Stimulated activated CD8-positive, alpha-beta memory T cell treated with anti-CD3 and anti-CD28 coated beads, Interleukin-15, amount 100 ng/mL, for 4 hours (primary cell): ENCODE measurements at places on chromosomes 11 and 22.

DNA sequence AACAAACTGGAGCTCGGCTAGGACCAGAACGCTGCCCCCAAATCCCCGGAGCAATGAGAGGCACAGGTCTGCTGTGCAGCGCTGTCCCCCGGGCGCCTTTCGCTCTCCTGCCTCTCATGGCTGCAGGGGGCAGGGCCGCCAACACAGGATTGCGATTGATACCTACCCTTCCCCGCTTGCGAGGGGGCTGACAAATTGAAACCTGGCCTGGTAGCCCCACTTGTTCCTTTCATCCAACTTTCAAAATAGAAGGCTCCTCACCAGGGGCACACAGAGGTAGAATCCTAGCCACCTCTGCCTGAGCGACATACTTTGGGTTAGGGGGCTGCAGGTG, 642 bp upstream of the CASTOR1 start:
- no peak for DNase-seq

- no peak for DNase-seq
Observed at GRCh38 chr22:37231406-37232139, 12.5 kb downstream of the RAC2 start.

DNA sequence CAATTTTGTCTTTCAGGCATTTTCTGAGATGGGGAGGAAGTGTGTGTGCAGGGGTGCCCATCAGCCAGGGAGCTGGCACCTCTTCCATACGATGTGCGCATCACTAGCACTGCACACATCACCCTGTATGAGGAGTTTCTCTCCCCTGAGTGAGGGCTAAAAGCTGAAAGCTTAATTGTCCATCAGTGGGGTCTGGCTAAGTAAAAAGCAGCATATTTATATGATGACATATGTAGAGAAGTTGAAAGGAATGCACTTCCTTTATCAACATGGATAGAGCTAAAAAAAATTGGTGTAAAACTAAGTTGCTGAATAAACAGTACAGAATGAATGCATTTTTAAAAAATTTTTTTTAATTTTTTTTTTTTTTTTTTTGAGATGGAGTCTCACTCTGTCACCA, 4.0 kb downstream of the VSTM5 start:
- DNase-seq: no peak

DNA sequence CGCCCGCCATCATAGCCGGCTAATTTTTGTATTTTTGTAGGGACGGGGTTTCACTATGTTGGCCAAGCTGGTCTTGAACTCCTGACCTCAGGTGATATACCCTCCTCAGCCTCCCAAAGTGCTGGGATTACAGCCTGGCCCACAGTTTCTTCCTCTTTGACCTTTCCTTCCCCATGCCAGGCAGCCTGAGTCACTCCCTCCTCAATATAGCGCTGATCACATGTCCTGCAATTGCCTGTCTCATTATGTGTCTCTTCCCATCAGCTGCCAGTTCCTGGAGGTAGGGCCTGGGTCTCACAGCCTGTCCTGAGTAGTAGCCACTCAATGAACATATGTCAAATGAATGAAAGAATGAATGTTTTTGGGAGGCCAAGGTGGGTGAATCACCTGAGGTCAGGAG, 43.0 kb upstream of the CCDC134 start:
- no peak for DNase-seq

GRCh38 chr22:36206255-36206654, 4.6 kb upstream of the APOL4 start:
- no peak for DNase-seq
